ENCODE measurements at places on chromosomes 4 and X.

DNA sequence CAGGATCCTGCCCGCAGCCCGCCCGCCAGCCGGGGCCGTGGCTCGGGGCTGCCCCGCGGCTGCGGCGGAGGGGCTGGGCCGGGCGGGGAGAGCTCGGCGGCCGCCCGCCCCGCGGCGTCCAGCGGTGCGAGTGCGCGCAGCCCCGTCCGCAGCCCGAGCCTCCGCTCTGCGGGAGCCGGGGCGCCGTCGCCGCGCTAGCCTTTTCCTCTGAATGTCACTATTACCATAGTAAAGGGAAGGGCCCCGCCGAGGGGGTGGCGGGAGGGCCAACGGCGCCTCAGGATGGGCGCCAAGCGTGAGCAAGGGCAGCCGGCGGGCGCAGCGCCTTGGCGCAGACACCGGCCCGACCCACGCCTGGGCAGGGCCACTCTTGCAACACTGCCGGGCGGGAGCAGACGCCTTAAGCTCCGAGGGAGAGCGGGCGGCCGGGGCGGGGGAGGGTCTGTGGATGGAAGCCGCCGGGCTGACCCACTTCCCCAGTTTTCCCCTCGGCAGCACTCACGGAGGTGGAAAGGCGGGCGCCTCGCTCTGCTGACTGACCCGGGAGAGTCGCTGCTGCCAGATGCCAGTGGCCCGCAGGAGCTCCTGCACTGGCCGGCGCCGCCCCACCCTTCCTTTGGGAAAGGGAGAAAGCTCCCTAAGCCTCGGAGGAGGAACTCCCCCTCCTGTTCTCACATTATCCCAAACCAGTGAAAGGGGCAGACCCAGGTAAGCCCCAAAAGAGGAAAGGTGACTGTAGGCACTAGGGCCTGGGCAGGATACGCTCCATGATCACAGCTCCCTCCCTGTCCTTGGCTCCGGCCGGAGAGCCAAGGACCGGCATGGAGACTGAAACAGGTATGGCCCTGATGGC, 329.4 kb downstream of the HNRNPD start:
- no peak for DNase-seq

DNA sequence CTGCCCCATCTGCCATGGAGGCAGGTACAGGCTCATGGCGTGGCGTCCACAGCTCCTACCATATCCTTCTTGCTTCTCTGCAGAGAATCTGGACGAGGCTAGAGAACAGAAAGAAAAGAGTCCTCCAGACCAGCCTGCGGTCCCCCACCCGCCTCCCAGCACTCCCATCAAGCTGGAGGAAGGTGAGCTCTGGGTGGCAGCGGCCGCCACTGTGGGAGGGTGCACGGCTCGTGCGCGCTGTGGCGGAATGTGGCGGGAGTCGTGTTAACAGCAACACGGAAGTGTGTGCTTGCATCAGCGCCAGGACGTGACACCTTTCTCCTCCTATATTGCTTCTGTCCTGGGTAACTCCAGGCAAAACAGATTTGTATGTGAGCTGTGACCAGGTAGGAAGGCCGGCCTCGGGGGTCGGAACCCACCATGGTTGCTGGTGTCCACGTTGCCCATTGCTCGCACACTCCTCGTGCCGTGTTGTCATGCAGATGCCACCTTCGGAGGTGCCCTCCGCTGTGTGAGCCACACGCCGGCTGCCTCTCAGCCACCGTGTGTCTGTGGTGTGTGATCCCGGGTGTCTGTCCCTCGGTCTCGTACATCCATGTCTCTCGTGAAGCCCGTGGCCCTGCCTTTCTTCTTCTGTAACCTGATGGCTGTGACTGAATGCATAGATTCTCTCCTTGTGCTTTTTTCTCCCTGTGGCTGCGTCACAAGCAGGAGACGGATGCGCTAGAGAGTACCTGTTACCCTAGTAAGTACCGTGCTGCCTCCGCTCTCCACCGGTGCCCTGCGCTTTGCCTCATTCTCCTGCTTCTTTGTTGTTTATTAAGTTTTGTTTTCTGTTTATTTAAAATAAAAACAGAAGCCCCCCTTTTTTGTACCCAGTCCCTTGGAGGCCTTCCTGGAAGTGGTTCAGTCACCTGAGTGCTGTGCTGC, 37.0 kb downstream of the NOP14 start:
- DNase-seq, result no peak

- DNase-seq, result no peak
Observed at GRCh38 chr4:16070203-16070602, 13.6 kb downstream of the PROM1 start.

DNA sequence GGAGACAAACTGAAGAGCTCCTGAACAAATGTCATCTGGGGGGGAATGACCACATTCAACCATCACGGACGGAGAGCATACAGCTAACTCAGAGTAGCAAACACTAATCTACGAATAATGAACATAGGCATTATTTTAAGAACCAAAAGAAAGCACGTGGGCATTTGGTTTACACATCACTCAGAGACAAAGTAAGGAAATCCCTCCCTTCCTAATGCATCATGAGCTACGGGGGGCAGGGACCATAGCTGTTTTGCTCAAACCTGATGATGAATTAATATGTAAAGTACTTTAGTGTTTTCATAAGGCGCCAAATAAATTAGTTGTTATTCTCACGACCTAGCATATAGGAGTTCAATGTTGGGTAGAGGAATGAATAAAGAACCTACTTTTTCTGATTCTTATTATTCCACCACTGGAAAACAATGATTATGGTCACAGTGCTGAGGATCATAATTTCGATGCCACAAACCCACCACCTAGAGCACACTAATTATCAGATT, 11.7 kb upstream of the TMEM156 start:
- DNase-seq, result no peak

GRCh38 chr4:112315446-112315845, 18.3 kb downstream of the ALPK1 start:
- DNase-seq, result no peak

- no peak for DNase-seq
Observed at GRCh38 chrX:35166023-35166422, 223.4 kb downstream of the FAM47B start.

- DNase-seq, result no peak
Observed at GRCh38 chr4:123120473-123120872, 198.1 kb upstream of the NUDT6 start.

DNA sequence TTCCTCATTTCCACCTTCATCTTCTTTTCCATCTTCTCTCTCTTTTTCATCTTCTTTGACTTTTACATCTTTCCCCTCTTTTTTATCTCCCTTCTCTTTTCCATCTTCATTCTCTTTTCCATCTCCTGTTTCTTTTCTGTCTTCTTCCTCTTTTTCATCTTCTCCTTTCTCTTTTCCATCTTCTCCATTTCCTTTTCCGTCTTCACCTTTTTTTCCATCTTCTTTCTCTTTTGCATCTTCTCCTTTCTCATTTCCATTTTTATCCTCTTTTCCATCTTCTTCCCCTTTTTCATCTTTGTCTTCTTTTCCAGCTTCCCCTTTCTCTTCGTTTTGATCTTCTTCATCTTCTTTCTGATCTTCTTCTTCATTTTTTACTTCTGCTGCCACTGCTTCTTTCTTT, 87.0 kb downstream of the HMGN5 start:
- no peak for DNase-seq

GRCh38 chrX:123169247-123169901, 14.7 kb upstream of the GRIA3 start:
- DNase-seq, result no peak

- DNase-seq, result no peak
Observed at GRCh38 chr4:6322761-6323566, 53.3 kb downstream of the WFS1 start.

DNA sequence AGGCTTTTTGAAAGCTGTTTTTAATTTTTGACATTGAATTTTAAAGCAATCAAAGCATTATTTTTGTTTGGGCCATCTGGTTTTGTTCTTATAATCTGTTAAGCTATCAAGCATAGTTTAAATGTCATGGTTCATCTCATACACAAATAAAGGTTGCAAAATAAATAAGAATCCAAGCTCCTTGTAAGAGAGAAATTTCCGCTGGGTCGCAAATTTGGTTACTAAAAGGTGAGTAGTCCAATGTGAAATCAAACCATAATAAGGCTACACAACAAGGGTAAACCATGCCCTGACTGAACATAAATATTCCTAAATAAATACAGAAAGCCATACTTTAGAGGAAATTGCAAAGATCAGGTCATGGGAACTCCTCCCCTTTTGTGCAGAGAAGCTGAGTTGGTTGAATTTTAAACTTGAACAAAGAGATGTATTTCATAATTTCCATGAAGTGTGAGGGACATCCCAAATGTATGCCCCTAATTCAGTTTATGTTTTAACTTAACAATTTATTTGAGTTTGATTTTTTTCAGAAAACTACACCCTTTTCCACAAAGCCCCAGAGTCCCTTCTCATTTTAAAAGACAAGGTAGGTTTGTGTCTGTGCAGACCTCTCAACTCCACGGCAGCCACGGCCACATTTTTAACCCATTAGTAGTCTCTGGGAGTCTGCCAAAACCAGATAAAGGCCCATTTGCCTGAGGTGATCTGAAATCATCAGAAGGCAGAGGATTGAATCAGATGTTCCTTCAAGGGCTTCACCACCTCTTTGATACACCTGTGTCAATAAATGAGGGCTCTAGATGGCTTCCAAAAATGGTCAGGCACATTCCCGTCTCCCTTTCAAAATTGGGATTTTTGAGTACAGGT, 85.2 kb downstream of the PLAC1 start:
- DNase-seq, result no peak

- DNase-seq, result no peak
Observed at GRCh38 chr4:124899997-124900396, 187.5 kb upstream of the ANKRD50 start.

- DNase-seq, result no peak
Observed at GRCh38 chr4:102560571-102561341, 59.6 kb downstream of the NFKB1 start.

GRCh38 chr4:1510931-1511330, 104.7 kb upstream of the NKX1-1 start:
- DNase-seq, result no peak

DNA sequence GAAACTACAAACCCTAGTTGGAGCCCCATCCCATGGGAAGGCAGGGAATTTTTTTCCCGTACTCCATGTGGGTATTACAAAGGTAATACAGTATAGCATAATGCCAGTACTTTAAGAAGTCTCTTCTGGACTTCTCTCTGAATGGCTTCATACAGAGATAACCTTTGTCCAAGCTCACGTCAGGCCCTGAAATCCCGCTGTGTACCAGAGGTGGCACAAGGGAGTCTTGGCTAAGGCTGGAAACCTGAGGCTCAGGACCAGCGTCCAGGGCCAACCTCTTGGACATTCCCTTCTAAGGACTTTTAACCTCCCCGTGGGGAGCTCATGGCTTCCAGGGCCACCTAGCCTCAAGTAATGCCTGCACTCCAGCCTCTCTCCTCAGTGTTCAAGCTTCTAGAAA, 338.9 kb upstream of the FAM241A start:
- no peak for DNase-seq

DNA sequence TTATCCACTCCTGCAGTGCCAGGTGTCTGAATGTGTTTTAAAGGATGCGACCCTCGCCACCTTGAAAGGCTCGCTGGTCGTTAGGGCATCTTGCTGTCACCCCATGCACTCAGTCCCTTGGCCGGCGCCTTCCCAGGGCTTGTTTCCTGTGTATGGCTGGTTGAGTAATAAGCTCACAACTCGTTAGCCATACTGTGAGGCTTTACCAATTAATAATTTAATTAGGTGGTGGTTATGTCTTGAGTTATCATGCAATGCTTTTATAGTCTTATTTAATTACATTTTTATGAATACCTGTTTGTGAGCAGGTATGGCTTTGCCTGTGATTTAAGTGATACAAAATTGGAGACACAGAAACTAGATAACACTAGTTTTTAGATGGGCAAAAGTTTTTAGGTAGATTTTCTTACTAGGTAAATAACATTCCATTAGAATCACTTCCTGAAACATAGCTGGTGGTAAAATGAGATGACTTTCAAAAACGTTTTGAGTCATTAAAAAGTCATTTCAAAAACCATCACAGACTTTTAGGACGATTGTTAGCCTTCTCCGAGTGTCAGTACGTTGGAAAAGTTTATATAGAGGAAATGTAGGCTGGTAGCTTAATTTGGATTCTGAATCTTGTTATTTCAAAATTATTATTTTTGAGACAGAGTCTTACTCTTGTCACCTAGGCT, 18.2 kb downstream of the PTTG2 start:
- DNase-seq, result no peak

DNA sequence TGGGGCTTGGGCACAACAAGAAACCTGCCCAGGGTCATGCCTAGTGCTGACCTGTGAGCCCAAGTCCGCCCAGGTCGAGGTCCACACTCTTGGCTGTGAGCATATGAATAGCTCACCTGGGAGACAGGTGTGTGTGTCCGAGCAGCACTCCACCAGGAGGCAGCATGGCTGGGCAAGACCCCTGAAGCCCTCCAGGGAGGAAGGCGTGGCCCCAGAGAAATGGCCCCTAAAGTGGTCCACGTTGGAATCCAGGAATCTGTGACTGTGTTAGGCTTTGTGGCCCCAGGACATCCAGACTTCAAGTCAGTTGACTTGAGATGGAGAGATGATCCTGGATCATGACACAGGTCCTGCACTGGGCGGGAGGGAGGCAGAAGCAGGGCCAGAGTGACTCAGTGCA, 138.8 kb downstream of the CPZ start:
- DNase-seq, result no peak

GRCh38 chr4:4461850-4462249, 74.9 kb downstream of the NSG1 start:
- DNase-seq, result no peak

GRCh38 chrX:38929966-38930421, 128.7 kb downstream of the MID1IP1 start:
- peak; percentile 7 for DNase-seq

- DNase-seq, result no peak
Observed at GRCh38 chrX:68084765-68085164, 348.5 kb downstream of the OPHN1 start.

- DNase-seq, result no peak
Observed at GRCh38 chr4:70855464-70855863, 15.8 kb upstream of the GRSF1 start.

DNA sequence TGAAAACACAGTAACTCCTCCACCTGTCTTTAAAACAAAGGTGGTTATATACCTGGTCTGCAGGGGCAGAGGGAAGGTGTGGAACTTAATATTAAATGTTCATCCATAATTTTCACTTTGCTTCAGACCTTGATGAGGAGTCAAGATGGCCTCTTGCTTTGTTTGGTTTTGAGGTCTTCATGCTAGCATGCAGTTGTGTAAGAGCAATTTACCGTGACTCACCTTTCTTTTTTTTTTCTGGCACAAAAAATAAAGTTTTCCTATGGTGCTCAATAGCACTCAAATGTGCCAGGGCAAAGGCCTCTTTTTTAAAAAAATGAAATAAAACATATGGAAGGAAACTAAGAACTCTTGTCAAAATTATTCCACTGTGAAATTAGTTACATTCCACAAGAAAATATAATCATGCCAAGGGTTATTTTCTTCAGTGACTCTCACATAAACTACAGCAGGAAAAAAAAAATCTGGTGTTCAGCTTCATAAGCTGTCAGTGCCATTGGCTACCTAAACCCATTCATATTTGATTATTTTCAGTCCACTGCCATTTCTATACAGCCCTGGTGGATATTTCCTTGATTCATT, 128.2 kb downstream of the SLC7A11 start:
- peak; percentile 56 for DNase-seq

GRCh38 chr4:140944572-140944971, 188.4 kb upstream of the TBC1D9 start:
- no peak for DNase-seq
